ENCODE measurements at places on chromosomes 7 and 10.

GRCh38 chr10:71081229-71081560, 131.2 kb upstream of the UNC5B start:
- no peak for DNase-seq

DNA sequence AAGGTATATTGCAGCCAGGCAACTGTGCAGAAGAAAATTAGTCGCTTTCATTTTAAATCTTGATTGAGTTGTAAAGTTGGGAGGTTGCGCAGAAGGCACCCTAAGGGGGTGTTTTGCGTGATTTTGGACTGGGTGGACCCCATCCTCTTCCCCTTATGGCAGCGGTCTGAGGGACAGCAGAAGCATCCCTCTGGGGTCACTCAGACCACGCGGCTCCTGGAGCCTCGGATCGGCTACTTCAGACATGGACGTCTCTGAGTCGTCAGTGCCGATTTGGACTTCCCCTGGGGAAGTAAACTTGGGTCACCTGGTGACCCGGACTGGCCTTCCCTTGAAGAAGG, 639.0 kb upstream of the DPP6 start:
- no peak for DNase-seq

DNA sequence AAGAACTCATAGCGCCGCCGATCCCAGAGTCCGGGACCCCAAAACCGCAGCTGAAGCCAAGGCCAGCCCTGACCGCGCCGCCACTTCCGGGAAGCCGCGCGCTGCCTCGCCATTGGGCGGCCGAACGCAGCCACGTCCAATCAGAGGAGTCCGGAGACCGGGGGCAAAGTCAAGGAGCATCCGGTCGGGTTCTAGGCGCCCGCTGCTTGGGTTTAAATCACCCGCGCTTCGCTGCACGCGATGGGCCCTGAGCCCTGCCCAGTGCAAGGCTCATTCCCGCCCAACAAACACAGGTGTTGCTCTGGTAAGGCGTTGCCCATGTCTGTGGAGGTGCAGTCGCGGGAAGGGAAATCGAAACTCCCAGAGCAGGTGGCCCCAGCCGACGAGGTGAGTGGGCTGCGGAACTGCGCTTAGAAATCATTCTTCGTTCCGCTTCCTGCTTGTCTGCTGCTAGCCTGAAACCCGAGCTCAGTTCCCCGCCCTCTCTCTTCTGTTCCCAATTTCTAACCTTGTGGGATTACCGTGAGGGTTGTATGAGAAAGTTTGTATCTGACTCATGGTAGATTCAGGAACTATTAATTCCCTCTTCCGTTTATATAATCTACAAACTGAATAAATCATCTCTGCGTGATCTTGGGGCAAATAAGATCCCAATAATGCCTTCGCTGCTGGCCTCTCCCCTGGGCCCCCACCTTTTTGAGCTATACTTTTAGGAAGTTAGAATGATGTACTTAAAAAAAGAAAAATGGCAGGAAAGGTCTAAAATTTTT, at the start of gene DCLRE1C:
TSS of gene DCLRE1C (minus strand) at position 96 of the 770 bp plus-strand sequence. CDS start at position 10, 86 bp downstream.
- peak; percentile 91 for DNase-seq

DNA sequence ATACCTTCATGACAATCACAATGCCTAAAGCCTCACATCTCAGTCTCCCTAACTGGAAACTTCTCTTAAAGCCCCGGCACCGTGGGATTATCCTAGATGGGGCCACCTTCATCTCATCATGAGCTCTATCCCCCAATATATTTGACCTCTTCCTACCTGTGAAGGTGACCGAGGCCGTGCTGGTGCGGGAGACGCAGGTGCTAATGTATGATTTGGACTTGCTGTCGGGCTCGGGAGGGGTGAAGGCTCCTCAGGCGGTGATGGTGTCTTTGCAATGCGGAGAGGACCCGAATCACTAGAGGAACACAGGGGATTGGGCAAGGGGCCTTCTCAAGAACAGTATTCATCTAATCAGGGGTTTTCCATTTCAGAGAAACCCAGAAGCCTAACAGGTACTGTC, 168.4 kb downstream of the AMPH start:
- DNase-seq = no peak

GRCh38 chr7:95267754-95268153, 56.6 kb downstream of the PON1 start:
- no peak for DNase-seq

GRCh38 chr10:110857265-110858171, 14.2 kb upstream of the PDCD4 start:
- peak; percentile 75 for DNase-seq

DNA sequence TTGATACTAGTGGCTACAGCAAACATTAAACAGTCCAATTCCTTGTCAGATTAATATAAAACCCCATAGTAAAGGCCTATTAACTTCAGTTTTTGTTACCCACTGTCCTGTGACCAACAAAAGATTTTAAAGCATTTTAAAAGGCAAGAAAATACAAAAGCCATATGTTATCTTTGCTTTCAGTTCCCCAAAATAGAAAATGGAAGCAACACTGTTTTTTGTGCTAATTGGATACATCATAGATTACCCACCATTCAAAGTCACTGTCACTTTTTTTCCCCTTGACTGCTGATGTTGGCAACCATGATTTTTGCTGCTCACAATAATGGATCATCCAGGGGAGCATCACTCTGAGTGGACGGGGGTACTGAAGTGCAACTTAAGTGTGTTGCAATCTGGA, 52.4 kb upstream of the TMEM140 start:
- DNase-seq = no peak

- no peak for DNase-seq
Observed at GRCh38 chr10:122176232-122177213, 94.6 kb upstream of the BTBD16 start.

- DNase-seq = peak; percentile 66
Observed at GRCh38 chr7:143416565-143417149, 8.0 kb upstream of the EPHA1 start.

DNA sequence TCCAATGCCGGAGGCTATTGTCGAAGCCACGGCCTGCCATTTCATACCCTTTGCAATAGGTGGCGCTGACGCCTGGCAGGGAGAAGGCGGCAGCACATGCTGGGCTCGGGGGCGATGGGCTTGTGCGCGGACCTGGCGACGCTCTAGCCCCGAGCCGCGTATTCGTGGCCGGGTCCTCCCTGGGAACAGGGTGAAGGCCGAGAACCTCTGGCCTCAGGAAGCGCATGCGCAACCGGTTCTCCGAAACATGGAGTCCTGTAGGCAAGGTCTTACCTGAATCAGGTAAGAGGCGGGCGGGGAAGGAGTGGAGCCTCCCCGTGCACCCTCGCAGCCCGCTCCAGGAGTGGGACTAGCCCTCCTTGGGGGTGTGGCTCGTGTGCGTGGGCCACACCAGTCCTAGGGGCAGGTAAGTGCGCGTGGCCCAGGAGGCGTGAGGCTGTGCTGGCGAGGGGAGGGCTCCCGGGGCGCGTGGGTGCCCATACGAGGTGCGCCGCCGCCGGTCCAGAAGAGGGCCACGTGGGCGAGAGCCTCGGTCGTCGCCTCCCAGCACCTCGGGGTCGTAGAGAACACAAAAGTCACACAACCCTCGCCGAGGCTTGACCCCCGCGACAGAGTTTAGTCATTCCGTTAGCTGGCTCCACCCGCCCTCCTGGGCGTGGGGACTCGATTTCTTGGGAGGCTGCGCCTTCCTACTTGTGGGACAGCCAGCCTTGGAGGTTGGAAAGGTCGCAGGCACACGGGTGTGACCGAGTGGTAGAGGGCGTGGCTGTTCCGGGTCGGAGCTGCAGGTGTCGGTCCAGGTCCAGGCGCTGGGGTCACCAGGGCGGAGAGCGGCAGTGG, 5.6 kb upstream of the MEST start:
- no peak for DNase-seq

DNA sequence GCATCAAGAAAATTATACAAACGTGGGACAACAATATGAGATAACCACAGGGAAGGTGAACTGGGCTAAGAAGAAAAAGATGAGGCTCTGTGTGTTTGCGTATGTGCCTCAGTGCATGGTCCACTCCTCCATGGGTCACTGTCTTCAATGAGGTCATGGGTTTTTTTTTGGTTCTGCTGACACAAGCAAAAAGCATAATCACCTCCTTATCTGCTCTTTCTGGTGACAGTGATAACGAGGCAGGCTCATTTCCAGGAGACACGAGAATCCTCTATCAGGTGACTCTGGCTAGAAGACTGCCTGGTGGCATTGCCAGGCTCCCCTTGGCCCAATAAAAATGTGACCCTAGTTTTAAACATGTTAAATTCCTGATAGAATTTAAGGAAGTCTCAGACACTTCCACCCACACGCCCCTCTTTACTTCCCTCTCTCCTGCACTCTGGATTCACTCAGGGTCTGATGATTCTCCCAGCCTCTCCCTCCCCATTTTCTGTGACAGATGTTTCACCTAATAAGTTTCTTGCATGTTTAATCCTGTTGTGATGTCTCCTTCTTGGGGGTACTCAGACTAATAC, 35.3 kb upstream of the CDCA7L start:
- peak; percentile 36 for DNase-seq

- no peak for DNase-seq
Observed at GRCh38 chr7:2517026-2517425, 2.5 kb upstream of the LFNG start.

DNA sequence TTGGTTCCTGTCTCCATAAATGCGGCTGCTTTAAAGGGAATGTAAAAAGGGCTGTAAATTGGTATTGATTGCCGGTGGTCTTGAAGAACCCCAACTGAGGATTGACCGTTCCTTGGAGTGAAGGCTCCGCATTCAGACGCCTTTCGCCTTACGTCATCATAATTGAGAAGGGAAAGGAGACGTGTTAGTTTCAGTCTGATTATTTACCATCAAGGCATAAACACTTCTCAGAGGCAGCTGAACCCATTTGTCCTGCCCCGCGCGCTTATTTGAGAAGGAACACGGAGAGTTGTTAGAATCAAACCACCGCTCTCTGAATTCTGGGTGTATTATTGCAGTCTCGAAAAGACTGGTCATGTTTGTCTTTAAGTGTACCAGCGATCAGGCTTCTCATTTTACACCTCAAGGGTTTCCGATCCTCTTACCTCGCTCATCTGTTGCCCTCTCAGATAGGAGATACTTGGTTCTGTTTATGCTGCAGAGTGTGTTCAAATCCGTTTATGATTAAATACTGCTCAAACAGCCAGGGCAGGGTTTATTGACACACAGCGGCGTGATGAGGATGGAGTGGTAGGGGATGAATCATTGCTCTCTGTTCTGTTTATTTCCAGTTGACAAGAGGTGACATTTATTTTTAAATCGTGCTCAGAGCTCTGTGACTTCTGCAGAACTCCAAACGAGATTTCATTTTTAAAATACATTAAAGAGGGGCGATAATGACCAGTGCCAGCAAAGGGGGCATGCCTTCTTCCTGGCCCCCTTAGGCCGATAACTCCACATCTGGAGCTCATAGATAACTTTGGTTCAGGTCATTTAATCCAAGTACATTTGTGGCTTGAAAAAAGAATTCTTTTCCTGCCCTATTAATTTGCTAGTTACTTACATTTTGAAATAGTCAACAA, 30.4 kb downstream of the FOXK1 start:
- peak; percentile 78 for DNase-seq

DNA sequence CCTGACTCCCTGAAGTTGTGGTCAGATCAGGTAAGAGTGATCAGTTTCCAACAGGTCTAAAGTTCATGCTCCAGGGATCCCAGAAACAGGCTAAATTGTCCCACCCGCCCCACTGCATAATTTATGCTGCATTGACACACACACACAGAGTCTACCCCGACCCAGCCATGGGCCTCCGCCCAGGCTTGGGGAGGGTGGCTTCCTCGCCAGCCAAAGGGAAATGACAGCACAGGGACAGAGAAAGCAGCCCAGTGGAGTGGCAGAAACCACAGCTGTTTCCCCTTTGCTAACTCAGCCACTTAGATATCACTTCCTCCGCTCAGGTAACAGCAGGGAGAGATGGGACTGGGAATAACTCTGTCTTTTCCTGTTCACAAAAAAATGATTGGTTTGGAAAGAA, 9.4 kb downstream of the SH3PXD2A start:
- no peak for DNase-seq

Data from NCI-H82 (cell line).